Stimulated activated CD8-positive, alpha-beta memory T cell treated with anti-CD3 and anti-CD28 coated beads, Interleukin-7, amount 100 ng/mL, for 4 hours (primary cell): ENCODE measurements at places on chromosomes 11 and 22.

DNA sequence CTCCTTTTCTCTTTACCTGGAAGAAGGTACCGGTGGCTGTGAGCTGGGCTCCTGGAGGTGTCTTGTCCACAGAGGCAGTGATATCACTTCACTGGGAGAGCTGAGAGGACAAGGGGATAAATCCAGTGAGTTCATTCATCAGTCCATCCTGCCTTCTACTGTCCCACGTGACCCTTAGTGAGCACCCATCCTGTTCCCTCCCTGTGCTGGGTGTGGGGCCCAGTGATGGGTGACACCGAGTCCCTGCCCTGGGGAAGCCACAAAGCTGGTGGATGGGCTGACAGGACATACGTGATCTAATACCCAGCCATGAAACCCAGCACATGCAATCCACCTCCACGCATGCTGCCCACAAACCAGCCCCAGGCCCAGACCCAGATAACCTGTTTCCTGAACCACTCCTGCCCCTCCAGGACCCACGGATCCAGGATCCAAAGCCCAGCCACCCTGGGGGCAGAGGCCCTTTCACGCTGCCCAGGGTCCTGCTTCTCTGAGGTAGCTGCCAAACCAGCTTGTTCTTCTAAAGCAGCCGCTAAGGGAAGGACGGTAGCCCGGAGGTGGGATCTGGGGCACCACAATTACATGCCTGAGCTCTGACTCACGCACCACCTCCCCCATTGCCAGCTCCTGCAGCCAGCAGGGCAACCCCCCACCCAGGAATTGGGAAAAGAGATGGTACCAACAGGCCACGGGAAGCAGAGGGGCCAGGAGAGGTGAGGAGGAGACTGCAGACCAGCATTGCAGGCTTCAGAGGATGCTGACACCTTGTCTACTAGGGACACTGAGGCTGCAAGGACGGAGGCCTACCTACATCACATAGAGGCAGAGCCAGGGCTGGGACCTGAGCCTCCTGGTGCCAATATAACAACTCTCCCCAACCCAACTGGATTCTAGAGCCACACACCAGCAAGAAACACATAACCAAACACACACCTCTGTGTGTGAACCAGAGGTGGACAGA is 35.2 kb downstream of the GDPD5 start:
- no peak for DNase-seq

GRCh38 chr11:87038235-87038977 is 672 bp downstream of the TMEM135 start:
- DNase-seq, result no peak

DNA sequence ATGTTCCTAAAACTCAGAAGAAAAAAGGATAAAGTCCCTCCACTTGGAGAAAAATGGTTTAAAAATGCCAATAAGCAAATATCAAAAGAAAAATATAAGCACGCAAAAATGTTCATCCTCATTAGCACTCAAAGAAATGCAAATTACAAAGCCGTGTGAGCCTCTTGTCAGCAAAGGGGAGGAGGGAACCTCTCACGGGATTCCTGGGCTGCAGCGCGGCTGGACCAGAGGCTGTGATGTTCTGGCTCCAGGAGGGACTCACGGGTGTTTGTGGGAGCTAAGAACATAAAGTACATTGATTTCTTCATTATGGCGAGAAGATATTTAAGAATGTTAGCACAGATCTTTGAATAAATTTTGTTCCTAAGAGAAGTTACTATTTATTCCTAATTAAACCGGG is 1451.2 kb downstream of the BRD1 start:
- DNase-seq, result no peak

- no peak for DNase-seq
Measured at GRCh38 chr11:59559886-59560285, 48.5 kb downstream of the OR4D9 start.

DNA sequence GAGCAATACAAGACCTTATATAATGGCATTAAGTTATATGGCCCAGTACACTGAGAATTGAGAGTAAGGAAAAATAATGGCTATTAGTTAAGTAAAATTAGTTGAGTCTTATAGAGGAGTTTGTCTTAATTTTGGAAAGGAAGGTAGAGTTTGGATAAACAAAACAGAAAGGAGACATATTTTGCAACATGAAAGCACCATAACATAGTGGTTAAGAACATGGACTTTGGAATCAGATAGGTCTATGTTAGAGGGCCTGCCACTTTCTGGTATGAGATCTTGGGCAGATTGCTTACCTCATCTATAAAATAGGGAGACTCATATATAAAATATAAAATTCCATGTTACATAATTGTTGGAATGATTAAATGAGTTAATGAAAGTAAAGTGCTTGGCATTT is 68.9 kb downstream of the CSTPP1 start:
- DNase-seq, result no peak

DNA sequence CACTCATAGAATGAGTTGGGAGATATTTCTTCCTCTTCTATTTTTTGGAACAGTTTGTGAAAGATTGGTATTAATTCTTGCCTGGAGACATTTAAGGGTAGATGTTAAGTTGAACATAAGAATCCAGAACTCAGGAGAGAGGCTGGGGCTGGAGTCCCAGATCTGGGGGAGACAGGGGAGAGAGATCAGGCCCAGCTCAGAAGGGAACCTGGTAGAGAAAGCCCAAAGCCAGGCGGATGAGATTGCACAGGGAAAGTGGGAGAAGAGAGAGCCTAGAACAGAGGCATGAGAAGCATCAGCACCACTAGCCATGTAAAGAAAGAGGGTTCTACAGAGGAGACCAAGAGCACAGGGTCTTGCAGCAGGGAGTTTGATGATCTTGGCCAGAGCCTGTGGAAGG is 13.0 kb upstream of the GNAZ start:
- DNase-seq, result no peak

DNA sequence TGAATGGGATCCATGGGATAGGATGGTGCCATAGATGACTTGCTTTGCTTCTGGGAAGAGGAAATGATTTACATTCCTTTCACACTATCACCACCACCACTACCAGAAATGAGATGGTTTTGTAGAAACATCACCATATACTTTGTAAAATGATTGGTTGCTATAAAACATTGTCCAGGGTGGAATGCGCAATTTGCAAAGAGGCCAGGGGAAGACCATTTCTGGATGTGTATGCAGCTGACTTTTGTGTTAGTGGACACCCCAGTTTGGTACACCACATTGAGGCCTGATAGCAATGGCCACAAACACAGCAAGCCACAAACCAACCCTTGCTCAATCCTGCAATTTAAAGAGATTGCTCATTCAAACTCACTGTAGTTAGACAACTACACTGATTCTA is 56.7 kb upstream of the RCN1 start:
- DNase-seq, result no peak
